HFFc6 (cell line): ENCODE measurements at places on chromosomes 12 and 14.

- DNase-seq, result no peak
Measured at GRCh38 chr12:97363693-97364092, 98.9 kb upstream of the RMST start.

DNA sequence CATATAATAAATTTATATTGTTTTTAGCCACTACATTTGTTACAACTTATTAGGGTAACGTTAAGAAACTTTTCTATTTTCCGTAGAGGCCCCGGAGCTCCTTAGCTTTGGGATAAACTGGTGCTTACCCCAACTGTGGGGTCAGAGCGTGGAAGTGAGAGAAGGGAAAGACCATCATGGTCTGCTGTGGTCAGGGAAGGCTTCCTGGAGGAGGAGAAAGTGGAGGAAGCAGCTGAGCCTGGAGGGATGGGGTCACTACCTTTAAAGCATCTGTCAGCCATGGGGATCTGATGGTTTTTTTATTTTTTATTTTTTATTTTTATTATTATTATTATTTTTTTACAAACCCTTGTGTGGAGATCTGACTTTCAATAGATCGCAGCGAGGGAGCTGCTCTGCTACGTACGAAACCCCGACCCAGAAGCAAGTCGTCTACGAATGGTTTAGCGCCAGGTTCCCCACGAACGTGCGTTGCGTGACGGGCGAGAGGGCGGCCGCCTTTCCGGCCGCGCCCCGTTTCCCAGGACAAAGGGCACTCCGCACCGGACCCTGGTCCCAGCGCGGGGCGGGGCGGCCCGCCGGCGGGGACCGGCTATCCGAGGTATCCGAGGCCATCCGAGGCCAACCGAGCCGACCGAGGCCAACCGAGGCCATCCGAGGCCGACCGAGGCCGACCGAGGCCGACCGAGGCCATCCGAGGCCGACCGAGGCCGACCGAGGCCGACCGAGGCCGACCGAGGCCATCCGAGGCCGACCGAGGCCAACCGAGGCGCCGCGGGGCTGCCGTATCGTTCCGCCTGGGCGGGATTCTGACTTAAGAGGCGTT is 1101.2 kb upstream of the TMEM132C start:
- peak; percentile 72 for DNase-seq

- no peak for DNase-seq
Measured at GRCh38 chr12:57128519-57129247, 400 bp downstream of the LRP1 start.

GRCh38 chr12:124779161-124780141 is 84.2 kb downstream of the SCARB1 start:
- DNase-seq, result no peak

- DNase-seq, result no peak
Measured at GRCh38 chr12:57775044-57775443, 2.6 kb downstream of the EEF1AKMT3 start.

GRCh38 chr12:113422030-113422885 is at the start of gene SDSL:
Gene SDSL (plus strand): TSS chr12:113422380. CDS start chr12:113427983, 5,603 bp downstream.
- peak; percentile 75 for DNase-seq

- no peak for DNase-seq
Measured at GRCh38 chr12:70540996-70541395, 96.2 kb downstream of the PTPRB start.

DNA sequence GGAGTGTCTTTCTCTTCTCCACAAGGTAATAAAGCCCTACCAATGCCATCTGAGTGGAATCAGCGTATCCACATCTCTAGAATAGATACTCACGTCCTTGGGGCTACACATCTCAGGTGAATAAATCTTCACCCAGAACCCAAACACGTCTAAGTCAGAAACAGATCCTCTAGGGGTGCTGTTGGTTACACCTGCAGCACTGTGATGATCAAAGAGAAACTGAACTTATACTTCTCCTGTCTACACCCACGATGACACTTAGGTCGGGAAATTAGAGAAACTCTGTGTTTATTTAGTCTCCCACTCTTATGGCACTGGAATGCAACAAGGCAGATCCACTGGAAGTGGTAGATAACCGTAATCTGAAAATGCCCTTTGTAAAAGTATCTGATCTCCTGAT is 46.2 kb downstream of the WIF1 start:
- DNase-seq, result no peak

GRCh38 chr12:90883456-90883855 is 71.5 kb downstream of the CCER1 start:
- DNase-seq, result no peak

- no peak for DNase-seq
Measured at GRCh38 chr12:48796976-48797375, 8.1 kb upstream of the ADCY6 start.

DNA sequence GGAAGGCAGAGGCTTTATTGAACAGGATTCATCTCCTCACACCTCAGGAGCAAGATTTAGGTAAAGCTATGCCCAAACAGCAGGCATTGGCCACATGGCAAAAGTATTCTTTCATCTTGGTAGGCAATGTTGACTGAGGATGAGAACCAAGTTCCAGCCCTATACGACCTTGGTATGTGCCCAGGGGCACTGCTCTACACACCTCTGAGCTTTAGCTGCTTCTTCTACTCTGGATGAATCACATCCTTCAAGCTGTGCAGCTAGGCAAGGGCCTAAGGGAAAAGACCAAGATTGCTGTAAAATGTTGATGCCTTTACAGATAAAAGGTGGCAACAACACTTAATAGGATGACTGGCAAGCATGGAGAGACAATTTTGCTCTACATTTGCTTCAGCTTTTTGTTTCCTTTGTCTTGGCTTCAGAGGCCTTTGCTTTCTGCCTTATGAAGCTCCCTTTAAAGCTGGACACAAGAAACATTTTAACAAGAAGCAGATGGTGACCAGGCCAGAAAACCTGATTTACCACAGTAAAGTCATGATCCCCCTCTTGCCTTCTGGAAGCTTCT is 183.3 kb upstream of the KITLG start:
- DNase-seq, result peak; percentile 48

DNA sequence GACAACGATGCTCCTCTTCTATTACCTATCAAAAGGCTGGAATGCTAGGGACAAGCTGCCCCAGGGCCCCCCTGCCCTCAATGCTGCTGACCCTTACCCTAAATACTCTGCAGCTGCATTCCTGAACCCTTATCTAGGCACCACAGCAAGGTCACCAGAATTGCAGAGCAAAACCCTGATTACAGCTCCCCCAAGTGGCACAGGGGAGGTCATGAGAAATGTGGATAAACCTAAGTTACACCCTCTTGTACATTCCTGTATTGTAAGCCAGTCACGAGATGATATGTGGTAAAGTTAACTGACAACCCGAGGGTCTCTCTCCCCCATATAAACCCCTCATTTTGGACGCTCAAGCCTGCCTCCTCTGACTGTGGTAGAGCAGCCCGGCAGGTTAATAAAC is 411.8 kb upstream of the STXBP6 start:
- DNase-seq, result no peak

- DNase-seq, result no peak
Measured at GRCh38 chr14:39957987-39958386, 525.8 kb upstream of the FBXO33 start.

DNA sequence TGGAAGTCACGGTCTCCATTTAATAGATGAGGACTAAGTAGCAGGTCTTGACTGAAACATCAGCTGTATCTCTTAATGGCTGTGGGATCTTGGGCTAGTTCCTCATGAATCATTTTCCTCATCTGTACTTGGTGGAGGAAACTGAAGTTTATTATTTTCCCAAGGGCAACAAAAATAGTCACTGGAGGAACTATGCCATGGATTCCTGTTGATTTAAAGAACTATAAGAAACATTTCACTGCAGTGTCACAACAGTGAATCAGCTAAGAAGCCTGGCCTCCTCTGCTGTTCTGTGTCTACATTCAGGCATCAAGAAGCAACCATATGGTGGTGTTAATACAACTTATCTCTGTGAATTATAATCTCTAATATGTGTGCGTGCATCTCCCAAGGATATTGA is 200.5 kb downstream of the STXBP6 start:
- peak; percentile 68 for DNase-seq

DNA sequence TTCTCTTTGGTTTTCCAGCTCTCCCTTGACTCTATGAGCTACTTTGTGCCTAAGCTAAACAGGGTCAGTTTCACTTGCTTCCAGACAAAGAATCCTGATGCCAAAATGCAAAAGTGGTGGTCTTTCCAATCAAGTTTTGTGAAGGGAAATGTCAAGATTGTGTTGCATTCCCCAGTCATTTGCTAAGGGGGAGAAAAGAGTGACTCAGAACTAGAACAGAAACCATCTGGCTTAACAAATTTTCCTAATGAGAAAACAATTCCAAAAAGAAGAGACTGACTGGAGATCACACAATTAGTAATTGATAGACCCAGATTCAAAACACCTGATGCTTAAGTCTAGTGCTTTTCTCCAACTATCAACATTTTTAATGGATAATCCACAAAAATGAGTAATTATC is 235.1 kb upstream of the DIO2 start:
- no peak for DNase-seq

DNA sequence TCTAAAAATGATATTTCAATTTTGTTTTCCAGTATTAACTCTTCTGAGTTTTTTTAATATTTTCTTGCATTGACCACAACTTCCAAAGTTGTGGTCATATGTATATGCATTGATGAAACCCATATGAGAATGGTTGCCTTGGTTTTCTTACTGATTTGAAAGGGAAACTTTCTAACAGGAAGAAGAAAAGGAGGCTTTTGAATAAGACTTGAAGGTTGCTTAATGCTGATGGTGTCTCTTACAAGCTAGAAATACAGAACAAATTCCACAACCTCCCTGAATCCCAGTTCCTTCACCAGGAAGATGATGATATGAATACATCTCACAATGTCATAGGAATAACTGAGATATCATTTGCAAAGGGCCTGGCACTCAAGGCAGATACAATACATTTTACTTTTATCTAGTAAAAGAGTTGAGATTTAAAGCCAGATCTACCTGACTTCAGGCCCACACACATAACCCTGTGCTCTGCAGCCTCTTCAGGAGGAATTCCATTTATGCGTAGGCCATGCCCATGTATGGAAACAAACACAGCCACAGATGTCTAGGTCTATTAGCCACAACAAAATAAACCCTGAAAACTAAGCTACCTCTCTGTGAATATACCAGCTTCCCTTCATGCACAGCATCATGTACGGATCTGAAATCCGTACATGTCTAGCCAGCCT is 165.4 kb upstream of the PLEKHG7 start:
- DNase-seq, result no peak

DNA sequence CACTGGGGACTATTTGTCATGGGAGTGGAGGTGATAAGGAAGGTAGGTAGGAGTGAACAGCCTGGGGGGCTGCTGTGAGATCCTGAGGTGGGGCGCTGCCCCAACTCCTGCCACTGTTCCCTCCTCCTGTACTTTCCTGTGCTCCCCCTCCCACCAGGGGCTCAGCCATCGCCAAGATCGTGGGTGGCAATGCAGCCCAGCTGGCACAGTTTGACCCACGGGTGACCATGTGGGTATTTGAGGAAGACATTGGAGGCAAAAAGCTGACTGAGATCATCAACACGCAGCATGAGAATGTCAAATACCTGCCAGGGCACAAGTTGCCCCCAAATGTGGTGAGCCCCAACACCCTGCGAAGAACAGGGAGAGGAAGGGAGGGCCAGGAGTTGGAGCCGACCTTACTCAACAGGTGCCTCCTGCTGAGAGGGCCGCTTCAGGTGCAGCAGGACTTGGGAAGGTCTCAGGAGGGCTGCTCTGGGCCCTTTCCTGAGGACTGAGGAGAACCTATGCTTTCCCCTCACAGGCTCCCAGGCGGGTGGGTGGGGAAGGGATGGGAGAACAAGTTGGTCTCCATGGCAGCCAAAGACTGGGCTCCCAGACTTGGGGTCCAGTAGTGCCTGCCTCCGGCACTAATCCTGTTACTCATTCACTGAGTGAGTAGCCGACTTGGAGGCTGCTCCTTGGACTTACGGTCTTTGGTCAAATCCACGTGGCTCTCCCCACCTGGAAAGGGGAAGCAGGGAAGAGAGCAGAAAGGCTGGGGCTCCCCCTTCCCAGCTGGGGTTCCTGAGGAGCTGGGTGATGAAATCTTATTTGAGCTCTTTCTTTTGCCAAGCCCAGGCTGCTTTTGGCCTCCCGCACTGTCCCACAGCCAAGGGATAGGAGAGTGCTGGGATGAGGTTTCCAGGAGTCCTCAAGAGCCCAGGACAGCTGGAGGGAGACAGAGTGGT is 884 bp downstream of the GPD1 start:
- DNase-seq, result no peak

DNA sequence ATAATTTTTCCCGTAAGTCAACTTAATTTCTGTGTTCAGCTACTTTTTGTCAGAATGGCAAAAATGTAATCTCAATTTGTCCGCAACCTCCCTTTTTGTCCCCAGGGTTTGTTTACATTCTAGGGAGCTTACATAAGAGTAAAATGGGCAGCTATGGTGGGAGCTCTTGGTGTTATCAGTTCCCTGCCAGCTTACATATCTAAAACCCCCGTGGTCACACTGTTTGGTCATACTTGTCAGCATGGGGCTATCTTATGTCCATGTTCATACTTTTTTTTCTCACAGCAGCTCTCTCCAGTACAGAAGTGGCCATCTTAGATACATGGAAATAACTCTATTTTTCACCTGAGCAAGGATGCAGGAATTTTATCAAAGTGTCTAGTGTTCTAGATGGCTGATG is 16.7 kb downstream of the SLCO1C1 start:
- no peak for DNase-seq

- no peak for DNase-seq
Measured at GRCh38 chr14:61280526-61281185, 482 bp downstream of the TMEM30B start.

GRCh38 chr14:53441789-53442188 is 288.7 kb upstream of the DDHD1 start:
- no peak for DNase-seq

- no peak for DNase-seq
Measured at GRCh38 chr12:114767906-114768722, 84.1 kb upstream of the TBX3 start.

- DNase-seq, result no peak
Measured at GRCh38 chr14:23801766-23802165, 151.8 kb upstream of the DHRS4 start.

- DNase-seq, result no peak
Measured at GRCh38 chr12:110197003-110197402, 72.8 kb downstream of the IFT81 start.

GRCh38 chr12:42125388-42125767 is 19.3 kb downstream of the GXYLT1 start:
- no peak for DNase-seq

GRCh38 chr12:42235426-42235825 is 2.6 kb downstream of the YAF2 start:
- DNase-seq, result no peak

- peak; percentile 2 for DNase-seq
Measured at GRCh38 chr14:88791629-88792472, 902 bp downstream of the EML5 start.

GRCh38 chr12:100987552-100988521 is 193.3 kb downstream of the ANO4 start:
- peak; percentile 23 for DNase-seq
